Daoy (cell line): ENCODE measurements at places on chromosomes 3 and 15. TPM values are rescaled to one million over a fixed set of nuclear protein-coding genes. Genes with fewer than 3 reads are reported as not detected.

Gene VPS8
- total RNA-seq: 23.2 and 27.6 TPM in 2 replicates

Gene SMAD6
- total RNA-seq: 9.0 and 12.2 TPM in 2 replicates

Gene PLS1
- 30.5 and 31.6 TPM in 2 replicates for total RNA-seq

Gene SKOR1
- total RNA-seq: not detected in 2 replicates

Gene OCA2
- not detected in 2 replicates for total RNA-seq

Gene GOLGA6L9
- 2.0 and 2.1 TPM in 2 replicates for total RNA-seq

Gene REC114
- not detected in 2 replicates for total RNA-seq

Gene NLGN1
- 6.0 and 12.1 TPM in 2 replicates for total RNA-seq

Gene SEMA6D
- total RNA-seq: 0.12 and 0.40 TPM in 2 replicates

Gene SHQ1
- 27.8 and 32.5 TPM in 2 replicates for total RNA-seq

Gene MASP1
- total RNA-seq: not detected in 2 replicates

Gene CHRNA7
- total RNA-seq: 2.5 and 4.7 TPM in 2 replicates

Gene ZNF662
- 0.30 and 0.80 TPM in 2 replicates for total RNA-seq

Gene LDHAL6B
- not detected in 2 replicates for total RNA-seq

Gene KBTBD13
- total RNA-seq: not detected in 2 replicates

Gene PHLDB2
- 73.2 and 79.5 TPM in 2 replicates for total RNA-seq

Gene SAMD7
- total RNA-seq: not detected in 2 replicates

- DNase-seq: no peak
These were observed 417.0 kb downstream of the ROBO2 start for GRCh38 chr3:77456906-77457305.

DNA sequence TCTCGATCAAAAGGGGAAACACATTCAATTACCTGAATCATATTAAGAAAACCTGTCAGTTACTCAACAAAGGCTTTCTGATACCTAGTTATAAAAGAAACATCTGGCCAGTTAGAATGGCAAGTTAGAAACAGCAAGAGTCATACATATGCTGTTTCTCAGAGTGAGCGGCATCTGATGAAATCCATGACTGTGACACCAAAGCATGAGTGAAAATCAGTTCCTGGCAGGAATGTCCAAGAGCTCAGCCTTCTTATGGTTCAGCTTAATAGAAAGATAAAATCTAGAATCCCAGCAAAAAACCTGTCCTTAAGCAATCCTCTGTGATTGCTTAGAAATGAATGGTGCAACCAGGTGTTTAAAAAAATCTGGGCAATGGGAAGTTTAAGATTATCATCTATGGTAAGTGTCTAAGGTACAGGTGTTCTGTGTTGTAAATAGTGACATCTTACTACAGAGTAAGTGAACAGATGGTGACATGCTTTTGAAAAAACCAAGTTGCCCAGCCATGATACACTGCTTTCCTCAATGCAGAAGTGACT lies 18.8 kb downstream of the B4GALT4 start:
- no peak for DNase-seq

DNA sequence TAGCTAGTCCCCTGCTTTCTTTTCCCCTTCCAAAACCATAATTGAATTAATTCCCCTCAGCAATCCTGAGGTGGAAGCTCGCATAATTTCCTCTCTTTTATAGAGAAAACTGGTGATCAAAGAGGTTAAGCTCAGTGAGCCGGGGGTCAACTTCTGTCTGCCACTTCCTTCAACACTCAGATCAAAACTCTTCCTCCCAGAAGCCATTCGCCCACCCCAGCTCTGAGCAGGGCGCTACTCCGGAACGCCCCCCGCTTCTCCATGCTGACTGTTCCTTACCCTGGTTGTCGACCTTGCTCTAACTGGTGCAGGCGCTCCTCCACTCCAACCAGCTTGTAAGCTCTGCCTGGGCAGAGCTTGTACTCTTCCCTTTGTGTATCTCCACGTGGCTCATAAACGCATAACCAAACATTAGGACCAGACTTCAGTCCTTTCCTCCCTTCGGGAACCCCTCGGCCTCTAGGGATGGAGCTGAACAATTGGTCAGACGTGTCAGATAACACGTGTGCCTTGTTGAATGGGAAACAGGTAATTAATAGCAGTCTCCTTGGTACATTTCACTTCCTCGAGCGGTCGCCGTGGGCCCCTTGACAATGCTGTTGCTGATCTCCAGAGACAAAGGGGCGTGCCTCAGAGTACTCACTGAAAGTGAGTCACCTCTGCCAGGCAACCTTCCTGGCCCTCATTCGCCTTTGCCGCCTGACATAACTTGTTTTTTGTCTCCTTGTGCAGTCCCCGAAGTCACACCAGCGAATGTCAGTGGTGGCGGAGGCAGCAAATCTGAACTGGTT lies 71.8 kb downstream of the IL5RA start:
- DNase-seq: peak; percentile 81

- peak; percentile 36 for DNase-seq
These were observed 755 bp downstream of the PDE8A start for GRCh38 chr15:84982301-84982920.

- no peak for DNase-seq
These were observed 12.6 kb downstream of the OSBPL11 start for GRCh38 chr3:125582707-125583106.

- DNase-seq: no peak
These were observed 94.1 kb upstream of the STRIT1 start for GRCh38 chr3:155387571-155387970.

- no peak for DNase-seq
These were observed 7.3 kb downstream of the BOC start for GRCh38 chr3:113218681-113219045.

DNA sequence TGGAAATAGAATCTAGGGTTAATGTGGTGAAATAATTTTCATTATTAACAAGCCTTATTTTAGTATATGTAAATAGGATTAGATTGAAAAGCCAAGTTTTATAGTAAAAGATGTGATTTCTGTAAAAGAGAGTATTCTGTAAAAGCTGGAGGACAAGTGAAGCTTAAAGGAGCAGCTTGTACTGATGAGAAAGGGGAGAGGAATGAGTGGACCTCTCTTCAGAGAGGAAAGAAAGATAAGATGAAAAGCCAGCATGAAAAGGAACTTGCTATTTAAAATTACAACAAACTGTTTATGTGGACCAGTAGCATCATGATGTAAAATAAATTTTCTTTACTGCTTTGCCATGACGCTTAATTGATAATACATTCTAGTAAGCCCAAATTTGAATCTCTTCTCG lies 18.5 kb downstream of the ALCAM start:
- no peak for DNase-seq

GRCh38 chr15:90376789-90377188 lies 11.3 kb upstream of the IQGAP1 start:
- DNase-seq: no peak

DNA sequence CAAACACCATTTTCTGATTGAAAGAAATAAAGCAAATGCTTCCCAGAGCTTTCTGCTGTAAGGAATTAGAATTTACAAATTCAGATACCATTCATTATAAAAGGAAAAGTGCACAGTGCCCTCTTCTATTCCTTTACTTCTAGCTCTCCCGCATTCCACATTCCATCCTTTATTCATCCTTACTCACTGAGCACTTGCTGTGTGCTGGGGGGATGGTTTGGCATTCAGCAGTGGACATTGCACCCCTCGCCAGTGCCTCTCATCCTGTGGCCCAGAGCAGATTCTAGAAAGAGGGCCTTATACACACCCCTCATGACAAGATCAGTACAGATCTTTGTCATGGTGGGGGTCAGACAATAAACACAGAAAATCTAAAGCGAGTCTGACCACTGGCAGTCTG lies 73.0 kb downstream of the MGLL start:
- DNase-seq: no peak

DNA sequence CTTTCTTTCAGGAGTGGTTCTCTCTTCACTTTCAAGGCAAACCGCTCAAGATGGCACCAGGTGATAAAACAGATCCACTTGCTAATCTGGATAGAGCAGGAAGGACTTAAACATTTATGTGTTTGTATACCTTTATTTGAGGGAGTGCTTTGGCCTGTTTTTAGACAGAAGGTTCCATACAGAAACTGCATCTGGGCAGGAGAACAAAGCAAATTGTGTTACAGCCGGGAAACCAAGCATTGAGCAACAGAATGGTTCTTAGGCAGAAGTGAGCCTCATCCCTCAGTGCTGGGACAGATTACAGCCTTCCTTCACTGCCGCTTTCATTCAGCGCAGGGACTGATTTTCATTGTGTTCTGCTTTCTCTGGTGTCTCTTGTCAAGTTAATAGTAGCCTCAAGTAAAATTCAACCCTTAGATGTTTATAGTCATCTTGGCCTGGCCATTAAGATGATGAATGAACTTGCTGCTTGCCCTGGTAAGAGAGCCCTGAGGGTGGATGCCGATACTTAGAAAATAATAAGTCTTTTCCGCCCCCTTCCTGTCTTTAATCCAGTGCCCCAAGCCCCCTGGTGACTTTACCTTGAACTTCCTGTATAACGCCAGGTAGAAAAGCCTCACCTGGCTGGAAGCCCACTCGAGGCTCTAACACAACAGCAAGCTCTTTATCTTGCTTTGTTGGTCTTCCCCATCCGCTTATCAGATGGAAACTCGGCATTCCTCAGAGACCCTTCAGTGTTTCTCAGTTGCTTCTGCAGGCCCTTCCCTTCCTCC lies 168.0 kb upstream of the CTDSPL start:
- DNase-seq: no peak

GRCh38 chr3:108818404-108818803 lies 4.2 kb upstream of the TRAT1 start:
- DNase-seq: no peak

GRCh38 chr15:82993144-82993543 lies 7.1 kb downstream of the RAMAC start:
- no peak for DNase-seq

GRCh38 chr3:105845488-105845887 lies 23.3 kb downstream of the CBLB start:
- no peak for DNase-seq

DNA sequence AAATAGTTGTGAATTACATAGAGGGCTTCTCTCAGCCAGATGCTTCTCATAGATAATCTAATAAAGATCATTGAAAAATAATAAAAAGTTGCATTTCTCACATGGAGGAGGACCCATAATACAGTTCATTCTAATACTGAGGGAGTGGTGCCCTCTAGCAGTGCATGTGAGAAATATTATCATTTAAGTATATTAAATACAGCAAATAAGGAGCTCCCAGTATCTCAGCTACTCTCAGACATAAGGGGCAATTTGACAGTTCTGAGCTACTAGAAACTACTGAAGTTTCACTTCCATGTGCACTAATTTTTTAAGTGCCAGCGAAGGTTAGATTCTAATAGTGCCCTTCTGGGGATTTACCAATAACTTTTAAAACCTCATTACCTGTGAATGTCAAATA lies 188.3 kb downstream of the IL5RA start:
- peak; percentile 42 for DNase-seq

DNA sequence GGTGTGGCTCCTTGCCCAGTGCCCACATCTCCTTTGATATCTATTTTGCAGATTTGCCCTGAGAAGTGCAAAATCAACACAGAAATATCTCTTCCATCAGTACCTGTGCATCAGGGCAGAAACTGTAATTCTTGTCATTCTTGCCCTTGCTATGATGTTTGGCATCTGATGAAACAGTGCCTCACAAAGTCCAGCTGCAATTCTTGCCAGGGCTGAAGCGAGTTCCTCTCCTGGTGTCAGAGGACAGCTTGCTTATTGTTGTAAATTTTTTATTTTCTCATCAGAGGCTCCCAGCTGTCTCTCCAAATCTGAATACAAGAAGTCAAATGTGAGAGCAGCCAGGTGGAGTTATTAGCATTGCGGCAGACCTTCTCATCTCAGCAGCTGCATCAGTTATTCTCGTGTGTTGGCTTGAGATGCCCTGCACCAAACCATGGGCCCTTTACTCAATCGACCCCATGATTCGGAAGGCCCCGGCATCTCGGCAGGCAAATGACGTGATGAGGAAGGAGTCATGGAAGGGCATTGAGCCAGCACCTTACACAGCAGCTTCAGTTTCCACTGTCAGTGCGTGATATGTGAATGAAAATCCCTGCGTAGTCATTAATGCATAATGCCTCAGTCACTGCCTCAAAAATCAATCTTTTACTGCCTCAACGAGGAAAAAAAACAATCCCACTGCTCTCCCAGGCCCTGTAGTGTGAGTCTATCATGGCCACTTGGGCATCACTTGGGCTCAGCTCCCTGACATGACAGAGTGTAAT lies 93.4 kb downstream of the CCNL1 start:
- peak; percentile 73 for DNase-seq

GRCh38 chr3:194443901-194444300 lies 42.9 kb downstream of the ATP13A3 start:
- no peak for DNase-seq

DNA sequence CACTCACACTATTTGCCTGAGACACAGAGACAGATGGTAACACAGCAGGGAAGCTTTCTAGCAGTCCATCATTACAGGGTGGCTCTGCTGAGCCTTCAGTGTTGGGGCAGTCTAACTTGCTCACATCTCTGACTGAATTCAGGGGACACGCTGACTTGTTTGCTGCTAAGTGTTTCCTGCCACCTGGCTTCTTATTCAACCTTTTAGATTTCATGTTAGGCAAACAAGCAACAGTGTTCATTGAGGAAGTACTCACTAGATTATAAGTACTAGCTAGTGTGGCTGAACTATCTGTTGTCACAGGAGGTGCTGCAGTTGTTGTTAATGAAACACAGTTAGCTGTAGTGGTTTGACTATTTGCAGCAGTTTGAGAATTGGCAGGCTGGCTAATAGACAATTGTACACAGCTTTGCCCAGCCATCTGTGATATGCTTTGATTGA lies 37.3 kb downstream of the USF3 start:
- DNase-seq: no peak

GRCh38 chr15:62999923-63000561 lies 42.5 kb upstream of the TPM1 start:
- DNase-seq: no peak

DNA sequence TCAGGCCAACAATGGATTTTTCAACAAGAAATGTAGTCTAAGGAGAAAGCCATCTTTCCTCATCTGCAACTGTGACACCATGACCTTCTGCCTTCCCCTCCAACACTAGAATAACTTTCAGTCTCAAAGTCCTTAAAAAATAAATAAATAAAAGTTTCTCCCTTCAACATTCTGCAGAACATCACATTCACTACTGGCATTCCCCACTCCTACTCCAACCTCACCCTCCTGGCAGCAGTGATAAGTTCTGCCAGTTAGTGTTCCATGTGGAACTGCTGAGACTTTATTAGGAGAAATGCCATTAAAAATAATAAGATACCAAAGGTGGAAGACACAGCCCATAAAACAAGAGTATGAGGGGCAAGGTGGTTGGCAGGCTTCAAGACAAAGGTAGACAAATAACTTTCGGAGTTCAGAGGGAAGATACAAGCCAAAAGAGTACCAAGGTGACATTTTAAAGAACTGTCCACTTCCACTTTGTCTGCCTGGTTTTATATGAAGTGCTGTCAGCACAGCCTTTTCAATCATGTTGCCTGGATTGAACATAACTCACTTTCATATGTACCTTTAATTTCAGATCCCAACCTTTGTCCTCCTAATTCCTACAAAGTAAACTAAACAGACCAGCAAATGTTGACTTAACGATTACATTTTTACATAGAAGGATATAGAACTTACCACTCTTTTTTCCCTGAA lies 37.5 kb upstream of the RSL24D1 start:
- DNase-seq: no peak

DNA sequence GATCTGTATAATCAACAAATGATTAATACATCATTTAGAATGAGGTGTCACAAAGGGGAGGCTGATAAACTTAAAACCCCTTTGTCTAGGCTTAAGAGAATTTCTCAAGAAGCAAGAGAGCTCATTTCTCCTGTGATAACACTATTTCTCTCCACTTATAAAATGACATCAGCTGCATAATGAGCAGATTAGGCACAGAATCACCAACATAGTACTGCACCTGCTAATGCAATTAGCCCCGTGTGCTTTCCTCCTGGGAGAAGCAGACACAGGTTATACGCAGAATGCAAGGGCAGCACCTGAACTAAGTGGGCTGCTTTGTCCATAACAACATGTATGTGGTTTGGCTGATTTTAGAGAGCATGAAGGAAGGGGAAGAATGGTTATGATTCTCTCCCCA lies 515.3 kb upstream of the CFAP20DC start:
- DNase-seq: no peak
